T47D (cell line): ENCODE measurements at places on chromosomes 2 and 18.

DNA sequence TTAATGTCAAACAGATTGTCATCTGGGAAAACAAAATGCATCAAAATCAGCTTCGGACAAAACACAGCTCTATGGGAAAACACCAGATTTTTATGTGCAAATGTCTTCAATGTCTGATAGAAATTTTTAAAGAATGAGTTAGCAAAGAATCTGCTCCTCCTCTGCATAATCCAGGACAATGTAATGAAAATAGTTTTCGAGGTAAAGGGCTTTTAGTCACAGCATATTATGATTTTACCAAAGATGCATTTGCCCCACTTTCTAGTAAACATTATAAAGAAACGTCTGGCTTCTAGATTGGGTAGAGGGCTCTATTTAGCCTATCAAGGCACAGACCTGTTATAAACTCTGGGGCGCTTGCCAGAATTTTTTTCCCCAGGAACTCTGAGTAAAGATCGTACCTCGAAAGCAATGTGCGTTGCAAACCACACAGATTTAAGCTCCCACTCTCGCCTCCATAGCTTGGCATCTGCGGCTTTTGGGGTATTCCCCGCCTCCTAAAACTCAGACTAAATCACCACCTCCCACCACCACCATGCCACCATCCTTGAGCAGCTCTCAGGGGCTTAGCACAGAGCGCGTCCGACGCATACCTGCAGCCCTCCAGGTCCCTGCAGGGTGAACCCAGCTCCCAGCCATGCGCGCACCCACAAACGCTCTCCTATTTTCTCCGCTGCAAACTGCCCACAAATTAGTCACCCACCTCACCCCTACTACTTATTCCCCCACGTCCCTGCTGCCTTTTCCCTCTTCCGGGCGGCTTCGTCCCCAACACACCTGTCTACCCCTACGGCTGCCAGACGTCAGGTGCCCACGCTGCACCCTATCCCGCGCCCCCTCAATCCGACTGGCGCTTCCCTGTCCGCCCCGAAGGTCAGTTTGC lies 829 bp downstream of the ACVR1C start:
- DNase-seq, result no peak

GRCh38 chr18:49666045-49666775 lies 104.4 kb downstream of the LIPG start:
- no peak for DNase-seq

DNA sequence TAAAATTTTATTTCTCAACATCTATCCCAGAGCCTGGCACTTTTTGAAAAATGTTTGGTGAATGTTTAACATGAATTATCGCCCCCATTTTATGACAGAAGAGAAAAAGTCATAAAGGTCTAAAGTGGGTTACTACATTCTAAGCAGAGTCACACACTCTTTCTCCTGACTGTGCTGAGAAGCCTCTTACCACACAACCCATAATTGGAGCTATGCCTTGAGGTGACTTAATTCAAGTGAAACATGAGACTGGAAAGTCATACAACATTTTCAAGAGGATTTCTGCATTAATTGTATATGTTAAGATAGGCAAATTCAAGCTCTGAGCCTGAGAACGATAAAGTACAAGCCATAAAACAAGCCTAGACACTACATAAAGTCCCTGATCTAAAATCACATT lies 3.1 kb upstream of the DSEL start:
- no peak for DNase-seq

DNA sequence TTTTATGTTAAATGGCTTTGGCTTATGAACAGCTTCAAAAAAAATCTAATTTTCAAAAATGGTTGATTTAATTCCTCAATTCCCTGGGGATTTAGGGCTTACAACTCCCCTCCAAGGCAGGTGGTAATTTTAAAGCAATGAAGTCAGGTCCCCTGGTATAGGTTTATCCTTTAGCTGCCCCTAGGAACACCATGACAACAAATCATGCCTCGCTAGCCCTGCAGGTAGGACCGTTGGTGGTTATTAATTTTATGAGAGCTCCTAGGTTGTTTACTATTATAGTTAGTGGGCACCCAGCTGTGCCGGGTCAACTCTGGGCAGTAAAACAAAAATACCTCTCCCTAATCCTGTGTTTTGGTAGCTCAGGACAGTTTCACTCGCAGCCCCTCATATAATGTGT lies 26.2 kb upstream of the MBOAT2 start:
- no peak for DNase-seq

- DNase-seq, result no peak
These were observed 53.9 kb upstream of the CTAGE1 start for GRCh38 chr18:22471546-22472131.

DNA sequence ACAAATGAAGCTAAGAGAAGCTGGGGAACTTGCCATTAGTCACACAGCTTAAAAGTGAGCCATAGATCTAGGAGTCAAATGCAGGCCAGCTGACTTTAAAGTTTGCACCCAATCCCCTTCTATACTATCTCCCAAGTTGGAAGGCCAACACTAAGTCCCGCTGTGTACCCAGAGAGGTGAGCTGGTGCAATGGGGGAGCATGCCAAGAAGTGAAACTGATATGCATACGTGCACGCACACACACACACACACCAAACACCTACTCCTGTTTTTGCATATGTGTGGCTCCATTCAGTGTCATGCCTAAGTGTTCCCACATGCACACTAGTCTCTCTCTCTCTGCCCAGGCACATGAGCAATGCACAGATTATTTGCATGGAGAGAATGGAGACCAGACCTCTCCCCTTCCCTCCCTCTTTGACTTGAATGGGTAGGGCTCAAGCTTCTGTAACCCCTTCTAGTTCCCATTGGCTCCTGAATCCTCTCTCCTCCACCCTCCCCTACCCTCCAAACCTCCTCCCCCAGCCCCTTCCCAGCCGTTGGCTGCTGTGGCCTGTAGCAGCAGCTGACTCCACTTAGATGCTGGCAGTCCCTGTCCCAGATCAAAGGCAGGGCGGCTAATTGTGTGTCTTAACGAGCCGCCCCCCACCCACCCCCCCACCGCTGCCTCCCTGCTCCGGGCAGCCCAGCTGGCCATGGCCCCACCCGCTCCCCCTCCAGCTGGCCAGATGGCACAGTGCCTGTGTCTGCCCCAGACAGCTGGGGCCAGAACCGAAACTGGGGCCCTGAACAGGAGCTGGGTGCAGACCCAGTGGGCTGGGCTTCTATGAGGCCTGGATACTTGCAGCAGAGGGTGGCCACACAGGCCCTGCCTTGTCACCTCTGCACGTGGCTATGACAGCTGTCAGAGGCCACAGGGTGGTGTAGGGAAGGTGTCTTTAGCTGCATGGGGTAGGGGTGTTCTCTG lies 5.6 kb downstream of the WNT10A start:
- no peak for DNase-seq

DNA sequence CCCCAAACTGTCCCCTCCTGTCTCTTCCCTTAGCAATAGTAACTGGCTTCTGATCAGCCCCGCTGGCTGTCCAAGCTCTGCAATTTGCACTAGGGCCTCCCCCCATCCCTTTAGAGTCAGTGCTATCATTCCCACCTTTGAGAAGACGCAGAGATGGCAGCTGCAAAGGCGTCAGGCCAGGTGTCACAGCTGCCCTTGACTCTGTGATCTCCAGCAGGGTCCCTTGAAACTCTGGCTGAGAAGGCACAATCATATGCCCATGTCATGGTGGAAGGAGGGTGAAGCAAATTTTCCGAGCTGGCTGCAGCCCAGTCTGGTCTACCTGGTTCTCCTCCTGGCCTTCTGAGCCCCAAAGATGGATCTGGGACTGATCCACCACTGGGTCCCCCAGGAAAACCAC lies 49.2 kb upstream of the TEX51 start:
- DNase-seq, result no peak

DNA sequence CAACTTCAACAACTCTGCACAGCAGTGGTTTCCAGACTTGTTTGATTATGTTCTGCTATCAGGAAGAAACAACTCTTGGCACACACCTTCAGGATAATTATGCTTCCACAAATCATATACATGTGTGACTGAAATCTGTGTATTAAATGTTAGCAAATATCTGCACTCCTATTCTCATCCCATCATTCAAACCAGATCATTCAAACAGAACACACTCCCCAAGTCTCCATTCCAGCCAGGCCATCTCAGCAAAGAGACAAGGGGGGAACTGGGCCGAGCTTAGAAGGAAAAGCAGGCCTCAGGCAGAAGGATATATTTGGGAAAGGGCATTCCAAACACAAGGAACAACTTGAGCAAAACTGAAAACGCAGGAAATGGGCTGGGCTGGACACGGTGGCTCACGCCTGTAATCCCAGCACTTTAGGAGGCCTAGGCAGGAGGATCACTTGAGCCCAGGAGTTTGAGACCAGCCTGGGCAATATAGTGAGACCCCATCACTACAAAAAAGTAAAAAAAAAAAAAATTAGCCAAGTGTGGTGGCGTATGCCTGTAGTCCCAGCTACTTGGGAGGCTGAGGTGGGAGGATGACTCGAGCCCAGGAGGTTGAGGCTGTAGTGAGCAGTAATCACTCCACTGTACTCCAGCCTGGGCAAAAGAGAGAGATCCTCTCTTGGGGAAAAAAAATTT lies 62.7 kb downstream of the ZFP36L2 start:
- DNase-seq, result no peak

DNA sequence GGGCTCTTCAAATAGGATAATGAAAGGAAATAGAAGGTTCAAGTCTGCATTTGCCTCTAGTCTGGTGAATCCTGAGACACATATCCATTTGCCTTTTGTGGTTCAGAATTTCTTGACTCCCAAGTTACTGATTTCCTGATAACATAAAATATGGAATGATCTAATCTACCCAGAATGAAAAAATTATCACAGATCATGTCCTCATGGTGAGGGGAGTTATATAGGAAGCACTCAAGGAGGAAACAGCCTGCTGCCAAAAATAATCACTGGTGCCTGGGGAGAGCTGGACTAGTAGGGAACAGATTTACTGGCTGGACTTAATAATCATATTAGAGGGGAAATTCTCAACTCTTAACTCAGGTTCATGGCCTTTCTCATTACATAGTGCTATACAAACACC lies 95.5 kb upstream of the STK17B start:
- DNase-seq, result no peak

- no peak for DNase-seq
These were observed 40.1 kb downstream of the KCTD18 start for GRCh38 chr2:200469708-200470211.

DNA sequence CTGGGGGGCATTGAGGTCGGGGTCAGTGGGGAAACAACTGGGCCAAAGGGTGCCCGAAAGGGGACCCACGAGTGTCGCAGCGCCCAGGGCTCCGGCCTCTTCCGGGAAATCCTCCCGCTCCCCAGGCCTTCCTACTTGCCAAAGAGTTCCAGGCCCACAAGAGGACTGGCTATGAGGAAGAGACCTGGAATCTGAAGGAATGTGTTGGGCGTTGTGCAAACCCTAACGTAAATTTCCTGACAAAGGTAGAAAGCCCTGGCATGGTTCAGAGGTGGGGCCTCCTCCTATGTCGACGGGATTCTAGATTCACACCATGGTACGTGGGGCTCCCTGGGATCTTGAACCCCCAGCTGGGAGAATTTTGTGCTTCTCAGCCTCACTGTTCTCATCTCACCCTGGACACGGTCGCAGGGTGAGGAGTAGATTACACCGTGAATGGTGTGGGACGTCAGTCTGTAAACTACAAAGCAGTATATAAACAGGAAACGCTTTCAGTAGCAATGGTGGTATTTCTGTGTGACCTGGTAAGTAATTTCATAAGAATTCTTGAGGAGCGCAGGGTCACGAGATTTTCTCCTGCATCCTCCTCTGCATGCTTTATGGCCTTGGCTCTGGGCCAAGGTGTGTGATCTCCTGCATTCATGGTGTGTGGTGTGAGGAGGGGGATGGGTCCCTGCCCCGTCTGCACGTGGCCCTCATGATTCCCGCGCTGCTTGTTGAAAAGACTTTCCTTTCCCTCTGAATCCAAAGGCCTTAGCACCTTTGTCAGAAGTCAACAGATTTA lies 868 bp downstream of the HSBP1L1 start:
- DNase-seq, result peak; percentile 75

- DNase-seq, result no peak
These were observed 67.8 kb downstream of the STK39 start for GRCh38 chr2:168179592-168179991.

DNA sequence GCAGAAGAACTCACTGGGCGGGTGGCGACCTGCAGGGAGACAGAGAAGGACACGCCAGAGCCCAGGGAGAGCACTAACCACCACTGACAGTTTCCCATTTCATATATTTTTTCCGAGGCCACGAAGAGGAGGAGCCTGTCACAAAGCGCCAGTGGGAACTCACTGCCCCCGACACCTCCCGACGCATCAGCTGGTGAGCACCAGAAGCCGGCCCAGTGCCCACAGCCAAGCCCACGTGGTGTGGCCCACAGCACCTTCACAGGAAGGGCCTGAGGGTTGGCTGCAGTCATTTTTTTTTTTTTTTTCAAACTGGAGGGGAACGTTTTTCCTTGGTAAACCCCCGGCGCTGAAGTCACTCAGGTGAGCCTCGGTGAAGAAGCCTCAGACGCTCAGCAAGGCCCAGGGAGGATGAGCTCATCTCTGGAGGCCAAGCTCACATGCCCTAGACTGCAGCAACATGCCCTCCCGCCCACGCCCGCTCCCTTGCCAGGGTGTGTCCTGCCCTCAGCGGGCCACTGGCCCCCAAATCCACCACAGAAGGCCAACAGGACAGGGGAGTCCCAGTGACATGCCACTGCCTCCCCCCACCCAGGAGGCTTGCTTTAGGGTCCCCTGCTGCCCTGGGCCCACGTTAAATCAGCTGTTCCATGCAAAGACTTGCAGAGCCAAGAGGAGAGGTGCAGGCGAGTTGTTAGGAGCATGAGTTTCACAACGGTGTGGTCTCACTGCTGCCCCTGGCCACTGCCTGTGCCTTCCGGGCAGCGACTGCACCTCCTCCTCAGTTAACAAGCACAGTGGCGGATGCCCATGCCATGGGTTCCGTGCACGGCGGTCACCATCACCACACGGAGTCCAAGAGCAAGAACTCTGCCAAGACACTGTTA lies 68.1 kb downstream of the PARD6G start:
- no peak for DNase-seq

DNA sequence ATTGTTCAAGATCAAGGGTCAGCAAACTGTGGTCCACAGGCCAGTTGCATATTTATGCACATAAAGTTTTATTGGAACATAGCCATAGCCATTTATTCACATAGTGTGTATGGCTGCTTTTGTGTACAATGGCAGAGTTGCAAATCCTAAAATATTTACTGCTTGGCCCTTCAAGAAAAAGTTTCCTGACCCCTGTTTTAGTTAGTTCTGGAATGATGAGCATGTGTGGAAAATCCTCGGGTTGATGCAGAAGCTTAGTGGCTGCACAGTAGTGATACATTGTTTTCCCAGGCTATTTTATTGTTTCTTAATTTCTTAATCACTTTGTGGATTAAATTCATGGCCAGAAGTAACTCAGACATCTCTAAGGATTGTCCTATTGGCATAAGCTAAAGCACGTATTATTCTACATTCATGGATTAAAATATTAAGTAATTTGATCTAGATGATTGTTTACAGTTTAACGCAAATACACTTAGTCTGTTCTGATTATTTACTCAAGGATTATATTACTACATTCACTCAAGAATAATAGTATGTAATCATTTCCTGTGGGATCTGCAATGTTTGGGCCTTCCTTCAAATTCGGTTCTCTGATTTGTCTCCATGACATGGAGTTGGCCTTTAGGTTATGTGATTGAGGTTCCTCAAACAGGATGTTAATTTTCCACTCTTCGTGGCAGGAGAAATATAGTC lies 165.5 kb downstream of the TMEM247 start:
- DNase-seq, result no peak

- no peak for DNase-seq
These were observed 82.0 kb downstream of the THADA start for GRCh38 chr2:43513796-43514195.

- DNase-seq, result no peak
These were observed 3.8 kb upstream of the GPR55 start for GRCh38 chr2:230928701-230929380.

- no peak for DNase-seq
These were observed 114.7 kb downstream of the FEZ2 start for GRCh38 chr2:36483290-36483689.

- no peak for DNase-seq
These were observed 117.0 kb downstream of the LAMA1 start for GRCh38 chr18:7000484-7001096.
